Activated CD4-positive, alpha-beta memory T cell treated with anti-CD3 and anti-CD28 coated beads for 36 hours (primary cell): ENCODE measurements at places on chromosomes 2 and 18. TPM values are rescaled to one million over a fixed set of nuclear protein-coding genes. Genes with fewer than 3 reads are reported as not detected.

- no peak for DNase-seq
Observed at GRCh38 chr2:109378682-109379081, 235.1 kb downstream of the SEPTIN10 start.

- DNase-seq = no peak
Observed at GRCh38 chr2:167487728-167488127, 599.4 kb downstream of the XIRP2 start.

GRCh38 chr18:72261590-72261989, 282.6 kb downstream of the CBLN2 start:
- DNase-seq = no peak

GRCh38 chr18:7807936-7808453, 240.9 kb downstream of the PTPRM start:
- no peak for DNase-seq

DNA sequence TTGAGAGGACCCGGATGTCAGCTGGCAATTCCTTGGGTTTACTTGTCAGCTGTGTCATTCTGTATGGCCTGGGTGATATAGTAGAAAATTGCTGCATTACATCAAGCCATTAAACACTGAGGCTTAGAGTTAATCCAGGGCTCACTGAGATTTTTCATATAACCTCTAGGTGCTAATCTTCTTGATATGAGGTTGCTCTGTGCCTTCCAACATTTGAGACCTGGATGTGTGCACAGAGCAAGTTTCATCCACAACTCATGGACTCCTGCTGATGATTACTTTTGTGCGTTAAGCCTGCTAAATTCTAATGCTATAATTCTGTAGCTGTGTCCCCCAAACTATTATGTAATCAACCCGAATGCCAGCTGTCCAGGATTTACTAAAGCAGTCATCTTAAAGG, 178.4 kb upstream of the CDH20 start:
- no peak for DNase-seq

DNA sequence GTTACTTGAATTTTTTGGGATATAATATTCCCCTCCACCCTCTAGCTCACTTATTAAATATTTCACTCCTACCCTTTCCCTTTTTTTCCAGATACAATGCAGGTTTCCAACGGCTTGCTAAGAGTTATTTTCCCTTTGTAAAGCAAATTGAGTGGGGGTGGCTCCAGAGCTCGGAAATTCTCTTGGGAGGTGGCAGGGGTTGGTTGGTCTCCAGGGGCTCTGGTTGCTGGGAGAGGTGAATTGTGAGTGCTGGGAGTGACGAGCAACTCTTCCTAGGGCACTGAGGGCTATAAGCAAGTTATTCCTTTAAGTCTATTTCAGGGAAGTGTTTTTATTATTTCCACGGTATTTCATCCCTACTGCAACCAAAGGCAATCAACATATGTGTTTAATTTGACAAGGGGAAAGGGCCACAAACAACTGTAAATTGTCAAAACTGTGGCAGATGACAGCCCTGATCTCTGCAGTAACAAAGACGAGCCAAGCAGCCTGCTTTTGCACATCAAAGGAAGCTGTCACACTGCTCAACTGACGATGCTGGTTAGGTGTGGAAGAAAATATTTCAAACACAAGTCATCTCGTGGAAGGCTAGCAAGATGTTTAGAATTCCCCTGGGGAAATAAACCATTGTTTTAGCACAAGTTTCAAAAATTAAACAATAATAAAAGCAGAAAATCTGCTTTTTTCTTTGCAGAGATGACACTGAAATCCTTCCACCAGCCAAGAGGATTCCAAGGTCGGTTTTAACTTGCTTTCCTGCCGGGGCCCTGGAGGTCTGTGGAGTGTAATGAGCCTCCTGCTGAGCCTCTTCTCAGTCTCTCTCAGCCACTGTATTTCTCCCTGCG, 34.8 kb upstream of the ASXL2 start:
- no peak for DNase-seq

- DNase-seq = peak; percentile 35
Observed at GRCh38 chr2:144330951-144331673, 188.8 kb downstream of the ZEB2 start.

DNA sequence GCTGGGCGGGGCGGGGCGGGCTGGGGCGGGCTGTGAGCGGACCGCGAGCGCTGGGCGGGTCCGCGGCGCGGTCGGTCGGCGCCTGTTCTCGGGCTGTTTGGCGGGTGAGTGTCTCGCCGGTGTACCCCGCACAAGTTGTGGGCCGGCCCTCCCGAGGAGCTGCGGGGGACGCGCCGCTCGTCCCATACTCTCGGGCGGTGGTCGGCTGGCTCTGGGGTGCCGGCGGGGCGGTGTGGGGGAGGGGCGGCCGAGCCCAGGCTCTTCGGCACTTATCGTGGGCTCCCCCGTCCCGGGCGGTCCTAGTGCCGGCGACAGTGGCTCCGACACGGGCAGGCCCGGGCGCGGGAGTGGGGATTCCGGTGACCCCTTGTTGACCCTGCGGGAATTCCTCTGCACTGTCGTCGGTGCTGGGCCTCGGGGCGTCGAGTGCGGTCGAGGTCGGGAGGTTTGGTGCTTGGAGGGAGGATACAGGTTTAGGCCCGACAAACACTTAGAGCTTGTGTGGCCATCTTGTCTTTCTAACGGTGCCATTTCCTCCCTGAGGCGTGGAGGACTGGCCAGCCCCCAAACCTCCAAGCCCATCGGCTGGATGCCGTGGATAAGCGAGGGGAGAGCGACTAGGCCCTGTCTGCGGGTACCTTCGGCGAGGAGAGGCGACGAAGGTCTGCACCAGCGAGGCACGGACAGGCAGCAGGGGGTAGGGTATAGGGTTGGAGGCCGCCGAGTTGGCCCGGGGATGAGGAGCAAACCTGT, at the start of gene SEPTIN2:
SEPTIN2 (plus strand) TSS at position 47 of the 753 bp plus-strand sequence. CDS start 8,308 bp downstream, outside the sequence.
- peak; percentile 85 for DNase-seq

DNA sequence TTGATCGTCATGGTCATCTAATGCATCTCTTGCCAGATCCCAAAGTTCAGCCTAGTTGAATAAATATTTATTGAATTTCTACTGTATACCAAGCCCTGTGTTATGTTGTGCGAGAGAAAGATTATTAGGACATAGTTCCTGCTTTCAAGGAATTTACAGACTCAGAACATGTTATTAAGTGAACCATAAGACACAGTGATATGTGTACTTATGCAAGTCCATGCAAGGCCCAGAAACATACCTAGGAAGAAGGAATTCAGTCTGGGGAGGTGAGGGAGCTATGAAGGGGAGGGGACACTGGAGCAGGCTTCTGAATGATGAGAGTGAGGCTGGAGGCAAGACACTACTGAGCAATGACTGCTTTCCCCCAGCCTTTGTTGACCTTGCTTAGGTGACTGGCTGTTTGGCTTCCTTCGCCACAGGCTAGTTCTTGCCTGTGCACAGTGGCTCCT, 81.4 kb downstream of the ACAA2 start:
- no peak for DNase-seq

GRCh38 chr2:220445429-220446105, 818.1 kb downstream of the SLC4A3 start:
- DNase-seq = no peak

GRCh38 chr18:75132931-75133525, 75.9 kb downstream of the PTGR3 start:
- no peak for DNase-seq

- no peak for DNase-seq
Observed at GRCh38 chr2:45330108-45330507, 281.0 kb downstream of the SRBD1 start.

DNA sequence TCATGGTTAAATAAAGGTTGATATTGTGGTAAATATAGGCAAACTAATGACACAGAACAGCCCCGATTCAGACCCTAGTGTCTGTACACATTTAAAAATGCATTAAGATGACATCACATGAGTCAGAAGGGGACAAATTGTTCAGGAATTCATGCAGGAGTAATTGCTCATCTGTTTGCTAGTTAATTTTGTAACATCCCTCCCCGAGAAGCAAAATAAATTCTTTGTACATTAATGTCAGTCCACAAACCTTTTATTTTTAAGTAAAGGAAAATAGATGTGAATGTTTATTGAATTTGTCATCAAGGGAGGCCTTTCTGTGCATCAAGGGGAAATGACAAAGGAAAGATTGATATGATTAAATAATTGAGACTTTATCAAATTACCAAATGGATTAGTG, 69.9 kb downstream of the SH3BP4 start:
- DNase-seq = no peak

- DNase-seq = no peak
Observed at GRCh38 chr2:164717000-164717803, 95.9 kb upstream of the GRB14 start.

DNA sequence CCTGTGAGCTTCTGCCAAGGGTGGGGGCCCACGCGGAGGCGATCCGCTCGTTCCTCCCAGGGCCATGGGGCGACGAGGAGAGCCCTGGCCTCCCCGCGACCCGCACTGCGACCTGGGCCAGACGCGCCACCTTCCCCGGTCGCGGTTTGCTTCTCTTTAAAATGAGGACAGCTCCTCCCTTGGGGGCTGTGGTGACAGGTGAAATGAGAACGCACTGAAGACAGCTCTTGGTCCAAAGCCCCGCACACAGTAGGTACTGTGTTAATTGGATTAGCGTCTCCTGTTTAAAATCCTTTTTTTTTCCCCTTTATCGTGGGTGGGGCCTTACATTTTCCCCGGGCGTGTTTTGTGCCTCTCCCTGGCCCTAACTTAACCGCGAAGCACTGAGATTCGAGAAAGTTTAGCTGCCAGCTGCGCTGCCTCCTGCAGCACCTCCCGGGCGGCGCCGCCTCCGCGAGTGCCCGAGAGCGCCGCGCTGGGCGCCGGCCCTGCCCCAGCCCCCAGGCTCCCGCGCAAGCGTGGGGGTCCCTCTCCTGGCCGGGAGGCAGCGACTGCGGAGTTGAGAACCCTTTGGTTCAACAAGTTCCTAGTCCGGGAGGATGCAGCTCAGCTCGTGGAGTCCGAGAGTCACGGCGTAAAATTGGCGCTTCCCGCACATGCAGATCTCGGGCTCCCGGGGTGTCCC, 1.1 kb downstream of the HPCAL1 start:
- peak; percentile 56 for DNase-seq

- no peak for DNase-seq
Observed at GRCh38 chr2:68200157-68200787, 42.6 kb downstream of the PNO1 start.

DNA sequence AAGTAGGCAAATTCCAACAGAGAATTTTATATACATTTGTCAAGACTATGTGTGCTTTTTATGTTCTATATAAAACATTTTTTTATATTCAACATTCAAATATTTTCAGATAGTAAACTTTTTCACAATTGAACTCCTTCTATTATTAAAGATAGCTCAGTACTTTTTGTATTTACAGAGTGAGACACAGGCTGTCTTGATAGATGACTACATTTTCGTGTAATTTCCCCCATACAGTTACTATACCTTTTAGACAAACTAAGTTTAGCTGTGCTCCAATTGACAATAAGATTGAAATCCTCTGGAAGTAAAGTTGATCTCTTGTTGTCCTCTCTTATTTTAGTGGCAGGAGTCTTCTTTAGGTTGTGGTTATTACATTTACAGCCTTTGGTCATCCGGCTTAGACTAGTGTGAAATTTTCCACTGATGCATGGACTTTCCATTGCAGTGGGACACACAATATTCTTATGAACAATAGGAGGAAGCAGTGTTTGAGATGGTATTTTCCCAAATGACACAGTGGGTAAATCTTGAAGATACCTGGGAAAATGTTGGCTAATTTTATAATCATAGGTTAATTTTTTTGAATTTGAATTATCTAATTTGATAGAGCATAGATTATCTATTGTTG, 21.0 kb downstream of the ZSWIM2 start:
- no peak for DNase-seq

- peak; percentile 14 for DNase-seq
Observed at GRCh38 chr18:63887424-63887823, at the start of gene SERPINB2. Gene SERPINB2 (plus strand): TSS chr18:63887705. CDS start chr18:63891445, 3,740 bp downstream.

- no peak for DNase-seq
Observed at GRCh38 chr2:118240276-118240675, 152.0 kb downstream of the INSIG2 start.

- no peak for DNase-seq
Observed at GRCh38 chr18:73563901-73564472, 583.6 kb downstream of the FBXO15 start.

GRCh38 chr2:108058576-108059137, 72.3 kb downstream of the SLC5A7 start:
- DNase-seq = no peak

GRCh38 chr2:128534688-128535392, 216.2 kb upstream of the HS6ST1 start:
- DNase-seq = no peak

- no peak for DNase-seq
Observed at GRCh38 chr18:14015416-14015815, 100.1 kb upstream of the MC2R start.

DNA sequence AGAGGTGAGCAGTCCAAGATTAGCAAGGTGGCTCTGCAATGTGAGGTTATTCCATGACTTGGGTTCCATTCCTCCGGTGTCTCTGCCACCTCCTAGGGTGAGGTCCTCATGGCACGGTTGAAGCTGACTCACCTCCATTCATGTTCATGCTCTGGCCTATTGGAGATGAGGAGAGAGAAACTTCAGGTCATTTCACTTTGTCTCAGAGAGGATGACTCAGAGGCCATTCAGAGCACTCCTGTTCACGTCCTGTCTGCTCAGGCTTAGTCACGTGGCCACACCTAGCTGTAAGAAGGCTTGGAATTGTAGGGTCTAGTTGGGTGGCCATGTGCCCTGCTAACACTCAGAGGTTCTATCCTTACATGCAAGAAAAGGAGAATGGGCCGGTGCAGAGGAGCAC, 67.5 kb upstream of the MBOAT2 start:
- peak; percentile 38 for DNase-seq

DNA sequence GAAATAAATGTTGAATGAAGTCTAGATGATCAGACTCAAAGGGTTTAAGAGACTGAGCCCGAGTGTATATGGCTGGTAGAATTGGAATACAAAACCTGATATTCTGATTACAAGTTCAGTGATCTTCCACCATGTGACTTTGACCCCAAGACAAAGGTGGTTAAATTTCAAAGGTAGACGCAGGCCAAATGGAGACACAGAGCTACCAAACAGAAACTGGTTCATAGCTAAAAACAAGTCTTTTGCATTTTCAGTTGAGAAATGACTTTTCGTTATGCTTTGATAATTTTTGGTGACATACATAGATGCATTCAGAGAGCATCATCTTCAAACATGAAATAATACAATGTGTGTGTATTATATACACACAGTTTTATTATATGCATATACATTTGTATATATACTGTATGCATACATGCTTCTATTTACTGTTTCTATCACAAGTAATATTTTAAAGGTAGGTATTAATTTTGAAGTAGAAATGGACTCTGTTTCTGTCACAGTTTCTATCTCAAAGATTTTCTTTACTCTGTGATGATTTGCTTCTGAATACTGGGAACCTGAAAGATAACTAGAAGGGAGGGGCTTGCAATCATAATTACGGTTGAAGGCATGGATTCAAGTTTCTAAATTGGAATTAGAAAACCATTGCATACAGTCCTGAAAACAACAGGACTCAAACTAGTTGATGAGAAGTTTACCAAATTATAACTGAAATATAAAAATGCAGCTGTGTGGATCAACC, 142.3 kb downstream of the ABCA12 start:
- DNase-seq = no peak

Gene CHRNG
- not detected for total RNA-seq

Gene MYCN
- 0.38 TPM for total RNA-seq

Gene DSG4
- not detected for total RNA-seq

Gene ACYP2
- 5.6 TPM for total RNA-seq

Gene PPIL3
- 84.0 TPM for total RNA-seq

Gene SERPINB4
- not detected for total RNA-seq

Gene RANBP2
- 72.0 TPM for total RNA-seq

Gene ERBB4
- total RNA-seq = not detected

Gene RBM44
- 0.75 TPM for total RNA-seq

Gene MRO
- not detected for total RNA-seq

Gene KCNIP3
- total RNA-seq = not detected

Gene PLGLB2
- total RNA-seq = 0.64 TPM

Gene HOXD12
- total RNA-seq = not detected

Gene UXS1
- 39.2 TPM for total RNA-seq

Gene PARD3B
- total RNA-seq = 0.70 TPM

Gene LOXHD1
- not detected for total RNA-seq

Gene USP37
- total RNA-seq = 27.2 TPM
